ENCODE measurements at places on chromosomes 2 and 18.

DNA sequence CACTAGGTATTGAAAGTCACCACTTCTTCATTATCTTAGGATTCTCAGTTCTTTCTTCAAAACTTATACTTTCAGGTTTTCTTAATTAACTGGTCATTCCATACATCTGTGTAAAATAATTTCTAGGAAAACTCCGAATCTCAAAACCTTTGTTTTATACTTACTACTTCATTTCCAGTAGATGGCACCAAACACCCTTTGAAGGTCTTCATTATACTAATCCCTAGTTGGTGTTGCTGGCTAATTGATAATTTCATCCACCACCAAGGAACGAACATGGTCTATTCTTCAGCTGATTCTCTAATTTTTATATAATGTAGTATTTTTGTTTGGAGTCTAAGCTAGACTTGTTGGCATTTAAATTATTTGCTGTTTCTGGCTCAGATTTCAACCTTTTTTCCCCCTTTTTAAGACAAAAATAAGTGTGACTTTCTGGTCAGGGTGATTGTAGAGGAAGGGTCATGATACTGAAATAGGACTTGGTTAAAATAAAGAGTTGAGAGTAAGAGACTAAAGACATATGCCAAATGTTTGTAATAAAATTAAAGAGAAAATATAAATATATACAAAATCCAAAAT, 2.8 kb upstream of the MXD1 start:
- no peak for DNase-seq

- no peak for DNase-seq
These were observed 190.8 kb downstream of the RNF152 start for GRCh38 chr18:61702007-61702406.

- no peak for DNase-seq
These were observed 43.0 kb upstream of the CHMP1B start for GRCh38 chr18:11808001-11808855.

GRCh38 chr2:191010887-191011885, 2.8 kb downstream of the STAT1 start:
- no peak for DNase-seq

DNA sequence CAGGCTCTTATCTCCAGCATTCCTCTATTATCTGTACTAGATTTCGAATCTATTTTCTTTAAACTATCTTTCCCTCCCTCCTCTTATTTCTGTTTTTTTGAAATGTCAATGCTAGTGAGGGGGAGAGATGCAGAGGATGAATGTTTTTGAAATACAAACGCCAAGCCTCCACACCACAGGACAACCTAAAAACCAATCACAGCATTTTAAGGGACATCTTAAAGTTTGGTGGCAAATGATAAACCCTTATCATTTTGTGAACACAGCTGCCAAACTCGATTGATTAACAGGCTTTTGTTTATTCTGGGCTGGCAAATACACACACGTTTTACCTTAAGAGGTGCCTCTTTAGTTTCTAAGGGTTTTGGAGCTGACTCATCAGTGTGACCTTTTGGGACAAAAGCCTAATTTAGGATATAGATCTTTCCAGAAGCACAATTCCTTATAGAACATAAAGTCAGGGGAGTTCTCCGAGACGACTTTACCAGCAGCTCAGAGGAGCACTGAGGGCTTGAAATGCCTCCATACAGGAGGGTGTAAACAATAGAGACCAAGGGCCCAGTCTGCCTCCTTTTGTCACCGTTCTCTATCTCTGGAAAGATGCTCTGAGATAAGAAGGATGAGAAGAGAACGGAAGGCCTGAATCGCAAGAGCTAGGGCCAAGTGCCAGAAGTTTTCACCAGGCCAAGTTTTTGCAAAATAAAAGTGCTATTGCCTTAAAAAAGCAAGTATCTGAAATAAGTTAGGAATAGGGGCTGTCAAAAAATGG, 4.2 kb upstream of the MEIS1 start:
- DNase-seq = no peak
